NCI-H1930 (cell line): ENCODE measurements at places on chromosomes 7 and 10.

GRCh38 chr10:79055100-79055782, 13.5 kb upstream of the ZMIZ1 start:
- DNase-seq, result no peak

- no peak for DNase-seq
Observed at GRCh38 chr10:43905512-43906236, 257.0 kb upstream of the ZNF32 start.

- DNase-seq, result no peak
Observed at GRCh38 chr7:5692845-5693278, 88.6 kb downstream of the RNF216 start.

DNA sequence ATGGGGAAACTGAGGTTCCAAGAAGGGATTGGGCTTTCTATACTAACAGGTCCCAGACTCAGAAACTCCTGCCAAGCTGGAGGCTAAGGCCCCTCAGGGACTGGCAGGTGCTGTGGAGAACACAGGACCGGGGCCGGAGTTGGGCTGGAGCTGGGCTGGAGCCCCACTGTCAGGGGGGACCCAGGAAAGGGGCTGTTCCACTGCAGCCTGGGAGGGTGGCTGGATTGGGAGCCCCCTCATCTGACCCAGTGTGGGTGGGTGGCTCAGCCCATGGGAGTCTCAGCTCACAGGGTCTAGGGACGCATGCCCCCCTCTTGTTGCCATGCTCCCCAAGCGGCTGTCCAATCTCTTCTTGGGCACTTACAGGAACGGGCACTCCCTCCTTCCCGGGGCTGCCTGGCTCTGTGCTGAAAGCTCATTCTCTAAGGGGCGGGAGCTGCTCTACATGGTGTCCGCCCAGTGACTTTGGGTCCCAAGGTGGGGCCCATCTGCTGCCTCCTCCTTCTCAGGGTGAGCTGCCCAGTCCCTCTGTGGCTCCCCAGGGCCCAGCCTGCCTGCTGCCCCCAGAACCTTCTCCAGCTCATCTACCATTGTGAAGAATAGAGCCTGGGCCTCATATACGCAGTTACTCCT, 126.5 kb downstream of the MYL10 start:
- no peak for DNase-seq

DNA sequence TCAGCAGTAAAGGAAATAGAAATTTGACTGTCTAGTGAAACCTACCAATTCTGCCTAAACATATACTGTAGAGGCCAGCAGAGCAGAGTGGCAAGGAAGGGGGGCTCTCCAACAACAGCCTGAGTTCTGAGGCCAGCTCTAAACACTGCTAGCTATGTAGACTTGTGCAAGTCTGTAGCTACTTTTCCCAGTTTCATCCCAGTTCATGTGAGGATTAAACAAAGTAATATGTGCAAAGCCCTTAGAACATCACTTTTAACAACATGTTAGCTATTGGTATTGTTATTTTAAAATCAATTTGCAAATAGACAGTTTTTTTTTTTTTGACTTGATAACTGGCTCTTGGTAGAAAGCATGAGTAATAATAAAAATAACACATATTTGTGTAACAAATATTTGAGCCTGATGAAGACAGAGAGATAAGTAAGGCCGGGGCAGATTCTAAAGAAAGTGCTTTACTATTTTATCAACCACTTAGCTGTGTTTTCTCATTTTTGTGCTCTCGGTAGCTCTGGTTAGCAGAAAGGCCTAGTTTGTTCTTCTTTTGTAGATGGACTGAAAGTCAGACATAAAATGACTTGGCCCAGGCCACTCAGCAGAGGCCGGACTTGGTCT, 9.3 kb downstream of the CHST12 start:
- DNase-seq, result no peak

DNA sequence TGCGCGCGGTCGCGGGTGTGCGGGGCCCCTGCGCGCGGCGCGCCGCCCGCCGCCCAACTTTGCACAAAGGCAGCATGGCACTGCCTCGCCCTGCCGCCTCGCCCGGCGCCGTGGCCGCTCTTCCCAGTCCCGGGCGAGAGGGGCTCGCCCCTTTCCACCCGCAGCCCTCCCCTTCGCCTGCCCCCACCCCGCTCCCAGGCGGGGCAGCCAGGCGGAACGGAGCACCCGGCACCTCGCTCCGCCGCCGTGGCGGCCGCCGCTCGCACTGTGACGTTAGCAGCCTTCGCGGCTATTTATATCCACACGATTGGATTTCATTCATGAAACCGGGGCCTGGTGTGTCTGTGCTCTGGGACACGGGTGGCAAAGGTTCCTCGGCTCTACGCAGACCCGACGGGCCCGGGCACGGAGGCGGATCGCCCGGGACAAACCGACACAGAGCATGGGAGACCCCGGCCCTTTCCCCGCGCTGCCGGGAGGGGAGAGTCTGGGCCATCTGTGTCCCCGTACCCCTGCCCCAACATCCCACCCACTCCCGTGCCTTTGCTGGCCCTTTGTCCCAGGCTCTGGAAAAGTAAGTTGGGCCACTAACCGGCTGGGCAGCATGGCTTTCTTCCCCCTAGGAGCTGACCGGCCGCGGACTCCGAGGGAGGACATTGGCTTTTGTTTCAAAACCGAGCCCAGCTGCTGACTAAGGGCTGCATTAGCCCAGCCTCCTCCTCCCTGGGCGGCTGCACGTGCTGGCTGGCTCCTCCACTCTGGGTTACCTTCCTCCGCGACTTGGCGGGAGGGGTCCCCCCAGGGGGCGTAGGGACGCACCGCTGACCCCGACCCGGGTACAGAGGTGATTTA, at the start of gene RHOBTB1:
Gene RHOBTB1 (minus strand): TSS at position 128 of the 852 bp plus-strand sequence. CDS start 32,643 bp downstream, outside the sequence.
- peak; percentile 16 for DNase-seq

GRCh38 chr7:1005303-1005702, 22.3 kb downstream of the CYP2W1 start:
- DNase-seq, result no peak

DNA sequence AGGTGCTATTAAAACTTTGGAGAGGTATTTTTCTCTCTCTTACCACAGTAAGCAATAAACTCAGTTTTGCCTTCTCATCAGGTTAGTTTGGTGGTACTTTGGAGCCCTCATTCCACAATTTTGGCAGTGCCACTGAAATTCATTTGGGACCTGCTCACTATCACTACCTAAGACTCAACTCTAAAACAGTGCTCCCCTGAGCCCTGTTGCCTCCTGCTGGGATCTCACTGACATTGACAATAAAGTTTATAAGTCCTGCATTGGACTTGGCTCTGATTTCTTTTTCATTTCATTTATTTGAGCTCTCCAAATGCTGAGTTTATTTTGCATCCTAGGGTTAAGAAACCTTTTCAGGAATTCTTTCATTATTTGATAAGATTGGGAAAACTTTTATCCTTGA, 130.8 kb upstream of the HPS1 start:
- no peak for DNase-seq

DNA sequence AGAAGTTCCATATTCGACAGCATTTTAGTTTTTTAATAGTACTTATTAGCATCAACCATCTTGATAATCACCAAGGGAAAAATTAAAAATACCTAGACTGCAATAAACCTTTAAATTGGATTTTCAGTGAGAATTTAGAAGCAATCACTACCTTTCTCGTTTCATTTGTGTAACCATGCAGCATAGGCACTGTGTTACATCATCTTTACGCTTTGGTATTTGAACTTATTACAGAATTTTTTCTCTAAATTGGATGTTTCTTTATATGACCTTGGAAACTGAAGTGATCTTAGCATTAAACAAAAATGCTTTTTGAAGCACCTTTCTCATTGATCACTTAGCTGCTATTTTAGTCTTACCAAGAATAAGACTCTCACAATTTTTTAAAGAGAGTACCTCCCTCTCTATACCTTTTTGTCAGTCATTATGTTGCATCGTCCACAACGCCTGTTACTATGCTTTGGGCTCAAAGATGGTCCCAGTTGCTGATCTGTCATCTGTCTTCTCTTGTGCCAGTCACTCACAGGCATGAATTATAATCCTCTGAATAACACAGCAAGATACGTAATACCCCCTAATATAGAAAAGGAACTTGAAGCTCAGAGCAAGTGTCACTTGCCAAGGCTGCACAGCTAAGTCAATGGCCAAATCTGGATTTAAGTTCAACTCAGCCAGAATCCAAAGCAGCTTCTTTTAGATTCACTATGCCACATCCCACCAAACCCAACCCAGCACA, 19.6 kb upstream of the ASCC1 start:
- no peak for DNase-seq
